ENCODE measurements at places on chromosomes 16 and 17.

- peak; percentile 22 for DNase-seq
Observed at GRCh38 chr16:3020604-3021448, 658 bp downstream of the TNFRSF12A start.

- DNase-seq = peak; percentile 14
Observed at GRCh38 chr17:77182205-77183172, 41.7 kb downstream of the SEC14L1 start.

DNA sequence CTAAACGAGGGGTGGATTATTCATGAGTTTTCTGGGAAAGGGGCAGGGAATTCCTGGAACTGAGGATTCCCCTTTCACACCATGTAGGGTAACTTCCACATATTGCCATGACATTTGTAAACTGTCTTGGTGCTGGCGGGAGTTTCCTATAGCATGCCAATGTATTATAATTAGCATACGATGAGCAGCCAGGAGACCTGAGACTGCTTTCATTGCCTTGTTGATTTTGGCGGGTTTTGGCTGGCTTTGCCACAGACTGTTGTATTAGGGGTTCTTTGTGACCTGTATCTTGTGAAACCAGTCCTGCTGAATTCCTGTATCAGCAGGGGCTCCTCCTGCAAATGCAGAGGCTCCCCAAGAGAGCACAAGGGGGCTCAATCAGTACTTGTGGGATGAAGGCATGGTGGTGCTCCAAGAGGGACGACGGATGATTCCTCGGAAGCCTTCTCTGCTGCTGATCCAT, 104.4 kb upstream of the CACNG5 start:
- no peak for DNase-seq

DNA sequence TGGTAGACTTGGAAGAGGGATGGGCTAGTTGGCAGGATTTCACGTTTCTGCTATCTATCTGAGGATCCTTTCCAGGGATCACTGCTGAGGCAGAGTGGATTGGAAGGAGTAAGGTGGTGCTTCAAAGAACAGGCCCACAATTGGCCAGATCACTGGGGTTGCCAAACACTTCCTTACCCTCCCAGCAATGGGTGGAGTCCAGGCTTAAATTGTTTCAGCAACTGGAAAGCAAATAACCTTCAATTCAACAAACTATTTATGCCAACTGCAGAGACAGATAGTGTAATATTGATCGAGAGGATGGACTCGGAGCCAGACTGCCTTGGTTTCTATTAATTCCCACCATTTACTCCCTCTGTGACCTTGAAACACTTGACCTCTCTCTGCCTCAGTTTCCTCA, 2.1 kb downstream of the ARRB2 start:
- DNase-seq = no peak

- peak; percentile 45 for DNase-seq
Observed at GRCh38 chr17:28953444-28954118, 2.3 kb upstream of the PHF12 start.

- DNase-seq = no peak
Observed at GRCh38 chr16:81099958-81100357, 3.8 kb upstream of the GCSH start.

DNA sequence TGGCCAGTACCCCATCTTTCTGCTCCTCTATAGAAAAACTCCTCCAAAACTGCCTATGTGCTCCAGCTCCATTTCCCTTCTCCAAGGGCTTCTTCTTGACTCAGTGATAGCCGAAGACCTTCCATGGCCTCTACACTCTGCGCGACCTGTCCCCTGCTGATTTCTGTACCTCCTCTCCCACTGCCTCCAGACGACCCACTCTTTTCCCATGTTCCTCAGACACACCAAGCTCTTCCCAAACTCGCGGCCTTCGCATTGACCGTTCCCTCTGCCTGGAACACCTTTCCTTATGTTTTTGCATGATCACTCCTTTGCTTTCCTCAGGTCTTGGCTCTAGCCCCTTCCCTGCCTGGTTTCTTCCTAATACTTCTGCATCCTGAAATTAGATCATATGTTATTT, 255.6 kb upstream of the SDK2 start:
- no peak for DNase-seq

DNA sequence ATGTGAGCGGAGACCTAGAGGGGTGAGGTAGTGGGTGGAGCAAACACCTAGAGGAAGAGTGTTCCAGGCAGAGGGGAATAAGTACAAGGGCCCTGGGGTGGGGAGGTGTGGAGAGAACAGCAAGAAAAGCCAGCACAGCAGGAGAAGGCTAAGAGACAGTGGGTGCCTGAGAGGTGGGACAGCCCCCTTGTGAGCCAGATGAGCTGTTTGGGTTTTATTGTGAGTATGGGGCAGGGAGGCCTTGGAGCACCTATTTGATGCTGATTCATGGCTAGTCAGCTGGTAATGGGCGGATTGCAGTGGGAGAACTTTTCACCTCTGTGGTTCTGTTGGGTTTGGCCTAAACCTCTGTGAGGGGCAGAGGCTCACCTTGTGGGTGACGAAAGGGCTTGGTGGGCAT, 68.4 kb downstream of the ABCC1 start:
- DNase-seq = no peak

DNA sequence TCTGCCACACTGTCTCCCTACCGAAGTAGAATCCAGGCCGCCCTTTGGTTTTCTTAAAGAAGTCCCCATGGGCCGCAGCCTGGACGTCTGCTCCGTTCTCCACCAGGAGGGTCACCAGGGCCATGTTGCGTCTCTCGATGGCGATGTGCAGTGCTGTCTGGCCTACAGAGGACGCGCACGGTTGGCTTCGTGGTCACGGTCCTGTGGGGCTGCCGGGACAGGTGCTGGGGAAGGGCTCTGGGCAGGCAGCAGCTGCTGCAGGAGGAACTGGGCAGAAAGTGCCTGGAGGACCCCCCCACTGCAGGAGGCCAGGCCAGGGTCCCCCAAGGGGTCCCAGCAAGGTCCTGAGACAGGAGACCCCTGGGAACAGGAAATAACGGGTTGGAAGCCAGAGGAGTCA, 19.0 kb downstream of the TRPV1 start:
- no peak for DNase-seq

DNA sequence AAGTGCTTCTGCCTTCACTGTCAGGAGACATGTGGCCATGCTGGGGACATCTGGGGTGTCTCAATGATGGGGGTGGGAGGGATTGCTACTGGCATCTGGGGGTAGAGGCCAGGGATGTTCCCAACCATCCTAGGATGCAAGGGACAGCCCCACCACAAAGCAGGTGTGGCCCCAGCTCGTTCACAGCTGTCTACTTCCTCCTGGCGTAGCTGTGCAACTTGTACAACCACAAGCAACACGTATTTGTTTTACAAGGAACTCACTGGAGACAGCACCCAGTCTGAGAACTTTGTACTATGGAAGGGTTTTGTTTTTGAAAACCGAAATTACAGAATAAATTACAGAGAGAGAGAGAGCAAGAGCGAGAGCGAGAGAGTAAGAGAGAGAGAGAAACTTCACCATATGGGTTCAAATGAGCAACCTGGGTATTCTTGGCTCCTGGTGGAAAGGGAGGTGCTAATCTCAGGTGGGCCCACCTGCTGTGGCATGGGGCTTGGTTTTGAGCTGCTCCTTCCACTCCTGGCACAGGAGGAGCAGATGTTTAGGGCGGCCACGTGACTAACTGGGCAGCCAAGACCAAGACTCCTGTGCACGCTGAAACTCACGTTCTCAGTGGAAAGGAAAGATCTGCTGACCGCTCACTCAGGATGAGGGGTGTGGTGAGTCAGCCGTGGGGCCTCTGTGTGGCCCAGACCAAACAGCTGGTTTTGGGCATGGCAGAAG, 17.5 kb upstream of the TNFRSF13B start:
- DNase-seq = peak; percentile 56

- DNase-seq = no peak
Observed at GRCh38 chr16:10191096-10191495, 8.9 kb upstream of the GRIN2A start.

DNA sequence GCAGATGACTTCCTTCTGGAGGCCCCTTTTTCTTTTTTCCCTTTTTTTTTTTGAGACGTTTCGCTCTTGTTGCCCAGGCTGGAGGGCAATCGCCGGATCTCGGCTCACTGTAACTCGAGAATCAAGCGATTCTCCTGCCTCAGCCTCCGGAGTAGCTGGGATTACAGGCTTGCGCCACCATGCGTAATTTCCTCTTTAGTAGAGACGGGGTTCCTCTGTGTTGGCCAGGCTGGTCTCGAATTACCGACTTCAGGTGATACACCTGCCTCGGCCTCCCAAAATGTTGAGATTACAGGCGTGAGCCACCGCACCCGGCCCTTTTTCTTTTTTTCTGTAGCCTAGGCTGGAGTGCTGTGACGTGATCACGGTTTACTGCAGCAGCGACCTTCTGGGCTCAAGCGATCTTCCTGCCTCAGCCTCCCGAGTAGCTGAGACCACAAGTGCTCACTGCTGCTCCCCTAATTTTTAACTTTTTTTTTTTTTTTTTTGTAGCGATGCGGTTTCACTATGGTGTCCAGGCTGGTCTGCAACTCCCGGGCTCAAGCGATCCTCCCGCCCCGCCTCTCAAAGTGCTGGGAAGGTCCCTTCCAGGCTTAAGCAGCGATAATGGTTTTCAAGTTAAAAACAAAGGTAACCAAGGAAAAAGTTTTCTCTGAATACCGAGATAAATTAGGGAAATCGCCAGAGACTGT, 956 bp upstream of the IST1 start:
- peak; percentile 38 for DNase-seq

- DNase-seq = no peak
Observed at GRCh38 chr17:72790190-72790589, 302.3 kb downstream of the SLC39A11 start.

GRCh38 chr17:42513686-42514085, 22.4 kb upstream of the NAGLU start:
- DNase-seq = no peak

DNA sequence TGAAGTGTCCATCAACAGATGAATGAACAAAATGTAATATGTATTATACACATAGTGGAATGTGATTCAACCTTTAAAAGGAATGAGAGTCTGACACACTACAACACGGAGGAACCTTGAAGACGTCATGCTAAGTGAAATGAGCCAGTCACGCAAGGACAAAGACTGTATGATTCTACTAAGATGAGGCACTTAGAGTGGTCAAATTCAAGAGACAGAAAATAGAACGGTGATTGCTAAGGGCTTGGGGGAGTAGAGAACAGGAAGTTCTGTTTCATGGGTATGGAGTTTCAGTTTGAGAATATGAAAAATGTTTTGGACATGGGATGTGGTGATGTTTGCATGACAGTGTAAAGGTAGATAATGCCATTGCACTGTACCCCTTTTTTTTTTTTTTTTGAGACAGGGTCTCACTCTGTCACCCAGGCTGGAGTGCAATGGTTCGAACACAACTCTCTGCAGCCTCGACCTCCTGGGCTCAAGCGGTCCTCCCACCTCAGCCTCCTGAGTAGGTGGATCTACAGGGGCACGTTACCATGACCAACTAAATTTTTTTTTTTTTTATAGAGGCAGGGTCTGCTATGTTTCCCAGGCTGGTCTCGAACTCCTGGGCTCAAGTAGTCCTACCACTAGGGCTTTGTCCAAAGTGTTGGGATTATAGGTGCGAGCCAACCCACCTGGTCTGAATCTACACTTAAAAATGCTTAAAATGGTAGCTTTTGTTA, 2.9 kb upstream of the CCDC102A start:
- DNase-seq = peak; percentile 86

DNA sequence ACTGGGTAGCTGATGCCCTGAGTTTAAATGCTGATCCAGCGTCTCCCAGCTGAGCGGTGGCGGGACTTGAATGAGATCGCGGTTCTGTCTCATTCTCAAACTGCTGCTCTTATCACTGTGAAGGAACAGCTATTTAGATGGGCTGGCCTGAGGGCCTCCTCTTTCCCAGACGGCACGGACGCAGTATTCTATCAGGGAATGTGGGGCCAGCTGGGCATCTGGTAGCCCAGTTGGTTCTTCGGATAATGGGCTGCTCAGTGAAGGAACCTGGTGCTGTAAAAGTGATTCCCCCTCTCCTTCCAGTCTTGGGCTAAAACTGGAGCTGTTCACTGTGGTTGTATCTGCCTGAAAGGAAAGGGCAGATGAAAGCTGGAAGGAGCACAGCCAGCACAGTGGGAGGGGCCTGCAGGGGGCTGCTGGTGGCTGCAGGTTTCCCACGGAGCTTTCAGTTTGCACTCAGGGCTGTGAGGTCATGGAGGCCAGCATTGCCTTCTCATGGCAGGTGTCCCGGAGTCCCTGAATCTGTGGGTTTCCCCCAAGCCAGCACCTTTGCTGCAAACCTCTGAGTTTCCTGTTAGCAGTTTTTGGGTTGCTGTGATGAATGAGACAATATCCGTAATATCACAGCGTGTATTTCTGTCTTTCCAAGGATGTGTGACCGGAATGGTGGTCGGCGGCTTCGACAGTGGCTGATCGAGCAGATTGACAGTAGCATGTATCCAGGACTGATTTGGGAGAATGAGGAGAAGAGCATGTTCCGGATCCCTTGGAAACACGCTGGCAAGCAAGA, 3.6 kb downstream of the IRF8 start:
- DNase-seq = peak; percentile 66

- no peak for DNase-seq
Observed at GRCh38 chr17:40123811-40124114, 2.0 kb downstream of the MSL1 start.

DNA sequence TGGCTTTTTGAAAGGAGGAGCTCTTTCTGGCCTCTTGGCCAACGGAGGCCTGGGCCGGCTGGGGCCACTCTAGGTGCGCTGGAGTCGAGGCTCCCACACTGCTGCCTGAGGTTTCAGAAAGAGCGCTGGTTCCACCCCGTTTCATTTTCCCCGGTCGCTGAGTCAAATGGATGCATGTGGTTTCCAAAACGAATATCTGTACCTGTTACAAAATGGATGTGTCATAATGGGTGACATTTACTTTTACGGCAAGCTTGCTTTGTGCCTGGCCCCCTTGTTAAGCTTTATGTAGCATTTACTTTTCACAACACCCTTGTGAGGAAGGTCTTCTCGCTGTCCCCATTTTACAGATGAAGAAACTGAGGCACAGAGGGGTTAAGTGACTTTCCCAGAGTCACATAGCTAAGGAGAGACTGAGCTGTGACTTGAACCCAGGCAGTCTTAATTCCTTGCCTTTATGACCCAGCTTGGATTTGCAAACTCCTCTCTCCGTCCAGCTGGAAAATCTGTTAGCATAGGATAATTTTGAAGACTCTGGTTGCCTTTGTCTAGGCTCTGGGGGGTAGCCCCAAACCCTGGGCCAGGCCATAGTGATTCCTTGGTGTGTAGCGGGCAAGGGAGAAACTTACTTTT, 10.6 kb downstream of the KSR1 start:
- peak; percentile 95 for DNase-seq

- no peak for DNase-seq
Observed at GRCh38 chr16:77143364-77143763, 47.6 kb upstream of the MON1B start.

- no peak for DNase-seq
Observed at GRCh38 chr16:64858076-64858475, 263.8 kb downstream of the CDH11 start.

- no peak for DNase-seq
Observed at GRCh38 chr17:7703584-7704479, 1.2 kb upstream of the EFNB3 start.

Data from activated CD4-positive, alpha-beta T cell treated with anti-CD3 and anti-CD28 coated beads, Interleukin-2, Interleukin-4, amounts not matched to agents 100 ng/mL and 50 ng/mL, durations not matched to agents 16 hours and 8 hours (primary cell).